ENCODE measurements at places on chromosomes 16 and 17.

GRCh38 chr16:47523342-47524006 is 62.3 kb downstream of the PHKB start:
- DNase-seq = no peak

DNA sequence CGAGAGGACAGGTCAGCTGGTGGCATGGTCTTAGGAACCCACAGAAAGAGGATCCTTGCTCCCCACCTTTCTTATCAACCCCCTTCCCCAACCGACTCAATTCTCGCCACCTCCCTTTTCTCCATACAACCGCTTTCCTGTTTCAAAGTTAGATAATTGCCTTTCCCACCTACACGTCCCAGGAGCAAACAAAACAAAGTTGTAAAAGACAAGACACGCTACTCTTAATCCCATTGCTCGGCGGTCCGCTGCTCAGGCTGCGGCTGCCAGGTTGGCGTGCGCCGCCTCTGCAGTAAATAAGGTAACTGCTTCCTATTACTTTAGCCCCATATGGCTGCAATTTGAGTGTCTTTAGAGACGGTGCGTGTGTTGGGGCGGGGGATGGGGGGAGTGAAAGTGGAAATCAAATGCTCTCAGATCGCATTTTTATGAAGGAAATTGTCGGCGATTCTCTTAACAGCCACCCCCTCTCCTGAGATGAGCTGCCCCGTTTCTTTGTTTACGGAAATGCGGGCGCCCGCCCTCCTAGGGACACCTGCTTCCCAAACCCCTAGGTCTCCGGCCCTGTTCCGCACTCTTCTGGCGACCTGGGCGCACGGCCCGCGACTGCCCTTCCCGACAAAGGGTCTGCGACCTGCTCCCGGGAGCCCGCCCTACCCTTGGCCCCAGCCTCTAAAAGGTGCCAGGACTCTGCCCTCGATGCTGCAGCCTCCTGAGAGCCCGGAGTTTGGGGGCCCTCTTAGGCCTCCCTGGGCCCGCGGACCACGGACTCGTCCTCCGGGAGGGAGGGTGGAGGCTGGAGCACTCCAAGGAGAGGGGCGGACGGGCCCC is 3.7 kb upstream of the CBX8 start:
- DNase-seq = no peak

- no peak for DNase-seq
Measured at GRCh38 chr17:75273977-75274708, 3.1 kb upstream of the MIF4GD start.

- DNase-seq = no peak
Measured at GRCh38 chr17:27569257-27569722, 61.7 kb upstream of the LGALS9 start.

- no peak for DNase-seq
Measured at GRCh38 chr16:82987767-82988166, 361.0 kb downstream of the CDH13 start.

DNA sequence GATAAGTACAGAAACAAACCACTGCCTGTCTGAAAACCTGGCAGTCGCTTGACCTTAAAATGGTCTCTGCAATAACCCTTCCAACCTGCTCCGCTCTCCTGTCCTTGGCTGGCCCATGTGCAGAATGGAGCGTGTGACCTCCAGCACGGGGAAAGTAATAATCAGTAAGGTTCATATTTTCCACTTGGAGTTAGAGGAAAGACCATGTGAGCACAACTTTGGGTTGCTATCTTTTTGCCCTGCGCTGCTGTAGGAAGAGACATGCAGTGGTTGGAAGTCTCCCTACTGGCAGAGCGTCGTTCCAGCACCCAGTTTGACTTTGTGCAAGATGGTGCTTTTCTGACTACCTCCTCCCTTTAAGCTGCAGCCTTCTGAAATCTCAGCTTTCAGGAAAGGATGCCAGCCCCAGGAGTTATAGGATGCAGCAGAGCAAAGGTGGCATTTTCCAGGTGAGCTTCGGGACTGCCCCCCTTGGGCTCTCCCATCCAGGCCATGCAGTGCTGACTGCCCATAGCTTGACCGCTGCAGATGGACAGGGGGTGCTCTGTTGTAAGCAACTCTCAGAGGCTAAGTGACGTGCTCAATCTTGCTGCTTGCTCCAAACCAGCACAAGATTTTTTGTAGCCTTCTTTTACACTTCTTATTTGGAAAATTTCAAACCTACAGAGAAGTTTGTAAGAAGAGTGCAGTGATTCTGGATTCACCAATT is 110.7 kb upstream of the NOL11 start:
- no peak for DNase-seq

- DNase-seq = no peak
Measured at GRCh38 chr16:69039333-69039941, 66.0 kb upstream of the HAS3 start.

- no peak for DNase-seq
Measured at GRCh38 chr16:48955837-48956236, 325.8 kb downstream of the CBLN1 start.

GRCh38 chr17:5592382-5592781 is 8.1 kb upstream of the NLRP1 start:
- DNase-seq = no peak

- no peak for DNase-seq
Measured at GRCh38 chr17:40813804-40814203, 8.6 kb downstream of the KRT10 start.

DNA sequence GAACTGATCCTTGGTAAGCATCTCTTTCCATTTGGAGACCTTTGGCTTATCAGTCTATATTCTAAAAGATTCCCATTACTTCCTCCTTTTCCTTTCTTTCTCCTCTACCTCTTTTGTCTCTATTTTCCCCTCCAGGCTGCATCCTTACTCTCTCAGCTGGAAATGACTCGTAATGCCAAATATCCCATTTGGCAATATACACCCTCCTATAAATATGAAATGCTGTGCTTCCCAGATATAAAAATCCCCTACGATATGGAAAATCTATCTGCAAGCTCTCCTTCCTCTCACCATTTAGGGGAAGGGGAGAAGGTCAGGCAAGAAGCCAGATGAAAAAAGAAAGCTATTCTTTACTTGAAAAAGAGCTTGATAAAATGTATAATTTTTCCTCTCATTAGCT is 39.9 kb downstream of the XPO6 start:
- DNase-seq = no peak

Data from muscle of arm (tissue), 14 donors.